ENCODE measurements at places on chromosomes 7 and 10.

GRCh38 chr7:84324136-84324630 is 129.6 kb upstream of the SEMA3A start:
- DNase-seq, result no peak

DNA sequence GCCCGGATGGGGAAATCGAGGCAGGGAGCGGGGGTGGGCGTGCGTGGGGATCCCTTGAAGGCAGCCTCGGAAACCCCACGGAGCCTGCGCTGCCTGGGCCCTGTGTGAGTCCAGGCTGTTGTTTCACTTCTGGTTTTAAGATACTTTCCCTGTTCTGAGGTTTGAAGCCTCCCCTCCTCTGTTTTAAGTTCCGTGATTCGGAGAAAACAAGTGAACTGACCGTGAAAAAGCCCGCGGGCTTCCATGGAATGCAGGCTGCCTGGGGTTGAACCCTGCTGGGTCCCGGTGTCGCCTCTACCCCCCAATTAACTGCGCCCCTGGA is 401 bp downstream of the LRRC27 start:
- no peak for DNase-seq

DNA sequence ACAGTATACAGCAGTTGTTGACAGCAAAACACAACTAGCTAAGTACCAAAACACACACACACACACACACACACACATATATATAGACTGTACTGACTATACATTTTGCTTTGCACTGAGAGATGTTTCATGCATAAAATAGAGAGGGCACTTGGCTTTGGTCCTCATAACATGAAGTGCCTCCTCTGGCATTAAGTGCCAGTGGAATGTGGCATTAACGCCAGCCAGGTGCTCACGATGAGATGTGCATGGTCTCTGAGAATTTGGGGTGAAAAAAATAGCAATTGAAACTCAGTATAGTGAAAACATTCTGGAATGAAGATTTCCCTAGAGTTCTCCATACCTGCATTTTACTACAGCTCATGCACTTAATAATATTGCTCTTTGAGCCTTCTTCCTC is 70.0 kb upstream of the INSYN2A start:
- no peak for DNase-seq

DNA sequence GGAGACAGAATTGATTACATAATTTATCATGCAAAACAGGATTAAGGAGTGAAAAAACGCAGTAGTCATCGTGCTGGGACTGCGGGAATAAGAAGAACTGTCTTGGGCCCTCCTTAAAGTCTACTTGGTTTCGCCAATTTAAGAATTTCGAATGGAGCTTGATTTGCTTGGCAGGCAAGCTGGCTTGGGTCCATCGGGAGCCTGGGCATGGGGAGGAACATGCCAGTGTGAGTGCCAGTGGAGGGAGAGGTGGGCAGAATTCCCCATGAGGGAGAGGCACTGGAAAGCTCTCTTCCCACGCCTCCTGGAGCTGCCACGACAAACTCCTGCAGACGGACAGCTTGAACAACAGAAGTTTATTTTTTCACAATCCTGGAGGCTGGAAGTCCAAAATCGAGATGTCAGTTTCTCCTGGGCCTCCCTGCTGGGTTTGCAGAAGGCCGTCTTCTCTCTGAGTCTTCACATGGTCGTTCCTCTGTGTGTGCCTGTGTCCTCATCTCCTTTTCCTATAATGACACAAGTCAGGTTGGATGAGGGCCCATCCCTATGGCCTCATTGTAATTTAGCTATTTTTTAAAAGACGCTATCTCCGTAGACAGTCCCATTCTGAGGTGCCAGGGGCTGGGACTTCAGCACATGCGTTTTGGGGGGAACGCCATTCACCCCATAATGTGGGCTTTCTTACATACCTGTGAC is 528.7 kb upstream of the DPP6 start:
- no peak for DNase-seq
